ENCODE measurements at places on chromosomes 6 and 20.

- DNase-seq = no peak
Observed at GRCh38 chr6:46894433-46894832, 27.3 kb downstream of the ADGRF5 start.

GRCh38 chr6:105067329-105067728, 110.4 kb downstream of the LIN28B start:
- no peak for DNase-seq

DNA sequence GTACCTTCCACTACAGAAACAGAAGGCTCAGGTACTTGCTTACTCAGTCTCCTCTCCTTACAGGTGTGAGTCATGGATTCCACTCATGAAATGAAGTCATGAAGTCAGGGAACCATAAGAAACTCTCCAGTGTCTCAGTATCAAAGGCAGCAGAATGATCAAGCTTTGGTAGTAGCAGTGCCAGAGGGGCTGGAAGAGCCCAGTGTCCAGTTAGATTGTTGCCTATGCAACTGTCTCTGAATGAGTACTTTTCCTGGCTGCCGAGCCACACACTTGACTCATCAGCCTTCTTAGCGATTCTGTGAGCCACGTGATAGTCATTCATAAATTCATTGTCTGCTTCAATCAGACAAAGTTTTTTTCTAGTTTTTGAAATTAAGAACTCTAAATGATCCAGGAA, 52.2 kb upstream of the DTNBP1 start:
- DNase-seq = no peak

DNA sequence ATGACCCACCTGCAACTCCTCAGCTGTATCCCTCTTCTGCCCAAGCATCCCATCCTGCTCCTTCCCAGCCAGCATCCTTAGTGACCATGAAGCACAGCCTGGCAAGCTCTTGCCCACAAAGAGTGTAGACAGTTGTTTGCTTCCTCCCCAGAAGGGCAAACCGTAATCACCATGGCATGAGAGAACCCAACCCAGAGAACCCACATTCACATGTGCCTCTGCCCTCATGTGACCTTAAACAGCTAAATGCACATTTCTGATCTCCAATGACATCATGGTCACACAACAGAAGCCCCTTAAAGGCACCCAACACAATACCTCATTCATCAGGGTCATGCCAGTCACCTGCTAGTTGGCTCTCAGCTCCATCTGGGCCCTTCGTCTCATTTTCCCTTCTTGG, 162.8 kb upstream of the CDYL start:
- no peak for DNase-seq

DNA sequence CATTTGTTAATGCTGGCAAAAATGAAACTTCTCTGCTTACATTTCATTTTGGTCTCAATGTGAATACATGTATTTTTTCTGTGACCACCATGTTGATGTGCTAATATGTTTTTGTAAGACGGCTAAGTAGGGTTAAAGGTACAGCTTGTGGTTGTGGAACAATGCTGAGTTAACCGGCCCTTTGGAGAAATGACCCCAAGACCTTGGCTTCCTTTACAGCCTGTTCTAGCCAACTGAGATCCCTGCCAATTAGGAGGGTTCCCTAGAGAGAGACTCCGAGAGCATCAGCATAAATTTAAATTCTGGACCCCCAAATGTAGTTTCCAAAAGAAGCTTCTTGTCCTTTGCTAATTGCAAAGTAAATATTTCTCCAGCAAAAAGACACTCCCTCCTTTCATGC, 44.4 kb downstream of the RSPO3 start:
- no peak for DNase-seq

- DNase-seq = no peak
Observed at GRCh38 chr6:108113557-108114519, 39.3 kb upstream of the OSTM1 start.

GRCh38 chr6:103675807-103676406, 1183.8 kb downstream of the HACE1 start:
- DNase-seq = no peak

Data from cerebellar nuclear complex (tissue), 1 donor.